A549 treated with Hydrocortisone at 1 μM for 4 hours (cell line): ENCODE measurements at places on chromosomes 5 and 9. TPM values are rescaled to one million over a fixed set of nuclear protein-coding genes. Genes with fewer than 3 reads are reported as not detected.

LVRN gene
- 0.05 to 0.07 TPM (median 0.06 TPM) in 3 of 5 replicates, not detected in the others for total RNA-seq

CDO1 gene
- not detected in 5 replicates for total RNA-seq

FLT4 gene
- 3.6 to 4.4 TPM (median 4.0 TPM) in 5 replicates for total RNA-seq

DRD1 gene
- 0.06 to 0.16 TPM (median 0.09 TPM) in 5 replicates for total RNA-seq

FAM221B gene
- total RNA-seq = not detected in 5 replicates

ANKRD31 gene
- 0.03 to 0.07 TPM (median 0.05 TPM) in 5 replicates for total RNA-seq

C9 gene
- total RNA-seq = not detected in 5 replicates

C9orf153 gene
- 0.08 to 0.40 TPM (median 0.21 TPM) in 5 replicates for total RNA-seq

CATSPER3 gene
- 0.22 to 0.56 TPM (median 0.34 TPM) in 5 replicates for total RNA-seq

TUBB4B gene
- 681 to 782 TPM (median 752 TPM) in 5 replicates for total RNA-seq

SPRY4 gene
- total RNA-seq = 6.5 to 10.3 TPM (median 9.1 TPM) in 5 replicates

ORM1 gene
- total RNA-seq = 0.16 TPM in 1 of 5 replicates, not detected in the others
